Esophagus mucosa (tissue), 1 donor: ENCODE measurements at places on chromosomes 6 and 20. TPM values are rescaled to one million over a fixed set of nuclear protein-coding genes. Genes with fewer than 3 reads are reported as not detected.

- ATAC-seq, result no peak
Observed at GRCh38 chr6:30841644-30842504, 42.4 kb upstream of the DDR1 start.

DNA sequence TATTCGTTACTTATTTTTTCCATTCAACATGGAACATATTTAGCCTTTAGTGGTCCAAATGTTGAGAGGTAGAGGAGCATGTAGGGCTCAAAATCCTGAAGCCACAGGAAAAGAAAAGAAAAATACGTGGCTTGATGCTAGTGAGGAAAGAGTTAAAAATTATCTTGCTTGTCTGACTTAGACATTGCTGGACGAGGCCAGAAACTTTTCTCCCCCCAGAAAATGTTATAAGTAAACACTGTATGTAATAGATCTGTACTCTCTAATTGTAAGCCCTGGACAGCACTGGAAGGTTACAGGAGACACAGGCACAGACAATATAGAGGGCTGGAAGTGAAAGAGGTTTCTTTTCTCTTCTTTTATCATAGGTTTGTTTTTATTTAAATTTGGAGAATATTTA, 165.6 kb downstream of the ZFP64 start:
- ATAC-seq, result no peak

C6orf141 gene
- total RNA-seq, result 9.3 TPM

GRCh38 chr20:44211177-44212039, 837 bp upstream of the OSER1 start:
- ATAC-seq, result no peak

SAMD10 gene
- 5.7 TPM for total RNA-seq
